HFFc6 (cell line): ENCODE measurements at places on chromosomes 2 and 18. TPM values are rescaled to one million over a fixed set of nuclear protein-coding genes. Genes with fewer than 3 reads are reported as not detected.

DNA sequence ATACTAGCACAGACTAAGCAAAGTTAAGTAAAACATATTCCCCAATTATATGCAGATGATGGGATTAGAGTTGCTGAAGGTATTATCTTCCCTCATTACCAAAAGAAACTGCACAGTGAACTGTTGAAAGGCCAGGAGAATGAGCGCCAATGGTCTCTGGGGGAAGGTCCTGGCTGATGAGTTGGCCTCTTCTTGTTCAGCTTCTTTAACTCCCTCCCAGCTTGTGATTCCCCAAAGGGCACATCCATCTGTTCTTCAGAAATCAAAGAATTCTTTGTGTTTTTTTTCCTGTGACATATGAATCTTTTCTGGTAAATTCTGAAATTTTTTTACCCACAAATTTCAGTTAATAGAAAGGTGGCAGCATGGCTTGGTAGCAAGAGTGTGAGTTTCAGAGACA is 667.6 kb downstream of the CNTNAP5 start:
- DNase-seq = no peak

The CFAP65 gene
- total RNA-seq = not detected in 2 replicates

- peak; percentile 15 for DNase-seq
These were observed 235.3 kb downstream of the DYM start for GRCh38 chr18:49225160-49225559.

DNA sequence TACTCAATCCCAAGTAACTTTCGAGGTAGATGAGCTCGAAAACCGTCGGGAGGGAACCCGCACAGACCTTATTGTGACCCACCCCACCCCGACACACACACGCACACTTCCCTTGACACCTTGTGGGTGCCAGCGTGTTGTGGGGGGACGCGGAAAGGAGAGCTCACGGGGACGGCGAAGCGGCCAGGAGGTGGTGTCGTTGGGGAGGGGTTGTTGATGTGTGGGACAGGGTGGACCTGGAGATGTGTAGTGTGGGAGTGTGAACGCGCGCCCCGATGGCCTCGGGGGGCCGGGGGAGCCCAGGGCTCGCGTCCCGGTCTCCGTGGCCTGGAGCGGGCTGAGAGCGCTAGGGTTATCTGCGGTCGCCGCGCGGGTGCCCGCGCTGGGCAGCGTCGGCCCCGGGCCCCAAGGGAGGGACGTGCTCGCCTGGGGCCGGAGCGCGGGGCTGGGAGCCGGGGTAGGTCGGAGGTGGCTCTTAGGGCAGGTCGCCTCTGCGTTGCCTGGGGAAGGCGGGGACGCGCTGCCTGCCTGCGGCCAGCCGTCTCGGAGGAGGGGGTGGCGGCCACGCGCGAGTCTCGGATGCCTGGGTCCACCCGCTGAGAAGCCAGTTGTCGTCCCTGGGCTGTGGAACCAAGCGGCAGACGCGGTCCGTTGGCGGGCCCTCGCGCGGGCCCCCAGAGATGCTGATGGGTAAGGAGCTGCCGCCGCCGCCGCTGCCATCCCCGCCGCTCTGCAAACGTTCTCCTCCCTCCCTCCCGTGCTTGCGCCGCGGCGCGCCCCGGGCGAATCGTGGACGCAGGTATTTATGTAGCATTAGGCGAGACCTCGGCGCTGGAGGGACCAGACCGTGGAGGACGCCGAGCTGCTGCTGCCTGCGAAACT is 1.6 kb downstream of the KLHL29 start:
- DNase-seq = no peak

The IL18RAP gene
- not detected in 3 replicates for total RNA-seq

GRCh38 chr18:34818064-34818463 is 108.0 kb downstream of the DTNA start:
- no peak for DNase-seq

The UGT1A4 gene
- total RNA-seq = not detected in 3 replicates

The CEBPZ gene
- 32.8 to 44.1 TPM (median 36.9 TPM) in 3 replicates for total RNA-seq

DNA sequence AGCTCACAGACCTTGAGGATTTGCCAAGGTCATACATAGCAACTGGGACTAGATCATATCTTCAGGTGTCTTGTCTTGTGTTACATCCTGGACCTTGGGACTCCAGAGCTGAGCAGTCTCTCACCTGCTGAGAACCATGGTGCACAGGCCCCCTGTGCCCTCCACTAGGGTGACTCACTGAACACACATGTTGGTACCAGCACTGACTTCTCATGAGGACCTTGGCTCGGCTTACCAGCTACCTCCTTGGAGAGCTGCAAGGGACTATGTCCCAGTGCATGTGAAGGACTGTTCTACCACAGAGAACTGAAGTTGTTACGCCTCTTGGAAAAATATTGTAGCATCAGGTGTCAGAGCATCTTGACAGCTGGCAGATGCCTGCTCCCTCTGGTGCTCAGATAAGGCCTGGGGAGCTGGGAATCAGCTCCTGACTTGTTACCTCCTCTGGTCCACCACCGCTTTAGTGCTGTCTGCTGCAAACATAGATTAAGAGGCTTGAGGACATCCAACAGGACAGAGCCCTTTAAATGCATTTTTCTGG is 72.1 kb downstream of the WDSUB1 start:
- DNase-seq = no peak

GRCh38 chr2:95061119-95061512 is 35.6 kb downstream of the MAL start:
- DNase-seq = no peak

The NGEF gene
- total RNA-seq = 0.28 to 0.35 TPM in 2 of 3 replicates, not detected in the other

The TMEFF2 gene
- 0.11 TPM in 1 of 3 replicates, not detected in the others for total RNA-seq

- DNase-seq = peak; percentile 38
These were observed 39.3 kb downstream of the AP1S3 start for GRCh38 chr2:223797811-223798721.

GRCh38 chr2:905091-905832 is 45.4 kb upstream of the SNTG2 start:
- no peak for DNase-seq

GRCh38 chr2:63425606-63426005 is 162.7 kb downstream of the WDPCP start:
- DNase-seq = no peak

The SALL3 gene
- total RNA-seq = not detected in 3 replicates

DNA sequence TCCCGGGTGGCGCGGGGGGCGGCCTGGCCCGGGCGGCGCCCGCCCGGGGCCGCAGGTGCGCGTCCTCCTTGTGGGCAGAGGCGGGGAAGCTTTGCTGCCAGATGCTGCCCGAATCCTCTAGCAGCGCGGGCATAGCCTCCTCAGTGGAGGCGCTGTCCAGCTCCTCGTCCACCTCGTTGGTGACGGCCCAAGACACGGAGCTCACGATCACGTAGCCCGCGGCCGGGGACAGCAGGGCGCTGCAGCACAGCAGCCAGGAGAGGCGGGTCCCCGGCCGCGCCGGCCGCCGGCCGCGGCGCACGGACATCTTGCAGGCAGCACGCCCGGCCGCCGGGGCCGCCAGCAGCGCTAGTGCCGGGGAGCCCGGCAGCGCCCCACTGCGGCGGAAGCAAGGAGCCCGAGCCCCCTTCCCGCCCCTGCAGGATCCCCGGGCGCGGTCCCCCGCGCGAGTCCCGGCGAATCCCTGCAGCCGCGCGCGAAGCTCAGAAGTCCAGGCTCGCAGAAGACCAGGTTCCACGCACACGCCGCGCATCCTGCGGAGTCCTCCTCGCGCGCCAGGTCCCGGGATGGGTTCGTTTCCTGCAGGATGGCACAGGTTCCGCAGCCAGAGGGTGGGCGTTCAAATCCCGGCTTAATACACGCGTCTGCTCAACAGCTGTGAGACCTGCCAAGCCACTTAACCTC is at the start of gene CREG2:
CREG2 (minus strand) TSS at position 353 of the 684 bp plus-strand sequence; CDS start at position 307, 46 bp downstream.
- DNase-seq = peak; percentile 76

The TACR1 gene
- 0.11 to 0.15 TPM in 2 of 3 replicates, not detected in the other for total RNA-seq

The DYSF gene
- 0.09 to 0.57 TPM (median 0.11 TPM) in 3 replicates for total RNA-seq

GRCh38 chr2:167398873-167399272 is 510.6 kb downstream of the XIRP2 start:
- DNase-seq = no peak

- no peak for DNase-seq
These were observed 170.6 kb upstream of the NCK2 start for GRCh38 chr2:105573910-105574655.

DNA sequence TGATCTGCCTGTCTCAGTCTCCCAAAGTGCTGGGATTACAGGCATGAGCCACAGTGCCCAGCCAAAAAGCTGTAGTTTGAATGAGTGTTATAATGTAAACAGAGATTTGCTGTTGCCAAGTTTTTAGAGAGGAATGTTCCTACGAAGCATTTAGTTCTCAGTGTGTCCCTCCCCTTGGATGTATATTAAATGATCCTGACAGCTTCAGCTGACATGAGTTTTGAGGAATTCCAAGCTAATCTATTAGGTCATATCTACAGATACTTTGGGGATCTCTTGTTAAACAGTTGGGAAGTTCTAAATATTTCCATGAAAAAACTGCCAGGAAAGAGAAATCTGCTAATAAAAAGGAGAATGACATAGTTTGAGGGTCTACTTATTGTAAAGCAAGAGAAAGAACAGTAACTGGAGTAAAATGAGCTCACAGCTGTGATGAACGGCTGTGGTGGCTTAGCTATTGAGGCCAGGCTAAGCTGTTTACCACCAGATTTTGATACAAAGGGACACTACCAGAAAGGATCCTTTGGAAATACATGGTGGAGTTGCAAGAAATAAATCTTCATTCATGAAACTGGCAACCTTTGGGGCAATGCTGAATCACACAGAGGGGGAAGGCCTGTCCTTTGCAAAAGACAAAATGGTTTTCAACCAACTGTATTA is 2.6 kb upstream of the STON1 start:
- peak; percentile 33 for DNase-seq

DNA sequence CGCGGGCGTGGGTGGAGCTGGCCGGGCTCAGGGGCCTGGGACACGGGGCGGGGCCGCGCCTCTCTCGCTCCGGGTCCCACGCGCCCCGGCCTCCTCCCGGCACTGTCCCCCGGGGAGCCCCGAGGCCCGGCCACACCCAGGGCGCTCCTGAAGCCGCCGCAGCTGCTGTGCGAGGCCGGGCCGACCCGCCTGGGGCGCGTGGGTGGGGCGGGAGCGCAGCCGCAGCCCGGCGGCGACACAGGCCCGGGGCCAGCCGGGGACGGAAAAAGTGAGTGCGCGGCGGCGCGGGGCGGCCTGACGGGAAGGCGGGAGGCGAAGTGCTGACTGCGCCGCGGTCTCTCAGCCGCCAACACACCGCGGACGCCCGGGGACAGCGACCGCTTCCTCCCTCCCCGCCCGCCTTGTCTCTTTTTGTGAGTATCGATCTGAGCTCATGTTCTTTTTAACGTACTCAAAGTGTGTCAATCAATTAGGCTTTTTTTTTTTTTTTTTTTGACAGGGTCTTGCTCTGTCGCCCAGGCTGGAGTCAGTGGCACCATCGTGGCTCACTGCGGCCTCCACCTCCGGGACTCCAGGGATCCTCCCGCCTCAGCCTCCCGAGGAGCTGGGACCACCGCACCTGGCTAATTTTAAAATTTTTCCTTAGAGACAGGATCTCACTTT is 14.5 kb downstream of the PDCD1 start:
- DNase-seq = peak; percentile 31

The LOXL3 gene
- 72.0 and 76.2 TPM in 2 replicates for total RNA-seq

DNA sequence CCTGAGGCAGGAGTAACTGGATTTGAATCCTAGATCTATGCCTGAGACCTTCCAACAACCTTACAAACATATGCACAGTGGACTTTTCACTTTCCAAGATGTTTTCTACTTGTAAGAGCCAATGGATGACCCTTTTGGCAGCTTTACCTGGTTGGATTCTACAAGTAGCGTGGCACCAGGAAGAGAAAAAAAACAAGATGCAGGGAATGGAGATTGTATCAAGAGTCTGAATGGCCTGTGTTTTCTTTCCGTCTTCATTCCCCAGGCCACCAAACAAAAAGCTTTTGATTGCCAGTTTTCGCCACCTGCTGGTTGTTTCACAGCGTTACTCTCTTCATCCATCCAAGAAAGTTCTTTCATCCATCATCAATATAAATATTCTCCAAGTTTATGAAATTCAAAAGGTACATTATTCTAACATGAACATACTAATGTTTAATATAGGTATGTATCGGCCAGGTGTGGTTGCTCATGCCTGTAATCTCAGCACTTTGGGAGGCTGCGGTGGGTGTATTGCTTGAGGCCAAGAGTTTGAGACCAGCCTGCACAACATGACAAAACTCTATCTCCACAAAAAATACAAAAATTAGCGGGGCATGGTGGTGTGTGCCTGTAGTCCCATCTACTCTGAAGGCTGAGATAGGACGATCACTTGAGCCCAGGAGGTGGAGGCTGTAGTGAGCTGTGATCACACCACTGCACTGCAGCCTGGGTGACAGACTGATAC is 3.5 kb upstream of the BCL2 start:
- DNase-seq = peak; percentile 52

DNA sequence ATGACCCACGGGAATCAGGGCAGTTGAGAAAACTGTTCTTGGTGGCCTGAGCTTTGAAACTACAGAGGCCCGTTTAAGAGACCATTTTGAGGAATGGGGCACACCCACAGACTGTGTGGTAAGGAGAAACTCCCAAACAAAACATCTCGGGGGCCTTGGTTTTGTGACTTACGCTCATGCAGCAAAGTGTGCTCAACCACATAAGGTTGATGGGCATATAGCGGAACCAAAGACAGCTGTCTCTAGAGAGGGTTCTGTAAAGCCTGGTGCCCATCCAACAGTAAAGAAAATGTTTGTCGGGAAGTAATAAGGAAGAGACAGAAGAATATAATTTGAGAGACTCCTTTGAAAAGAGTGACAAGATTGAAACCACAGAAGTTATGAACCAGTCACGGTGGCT is 5.4 kb downstream of the MRO start:
- no peak for DNase-seq
